A549 treated with Hydrocortisone at 1 μM for 4 hours (cell line): ENCODE measurements at places on chromosomes 11 and 22. TPM values are rescaled to one million over a fixed set of nuclear protein-coding genes. Genes with fewer than 3 reads are reported as not detected.

The OR52N4 gene
- total RNA-seq: not detected in 5 replicates

The GALNT18 gene
- 27.0 to 34.1 TPM (median 32.5 TPM) in 5 replicates for total RNA-seq

The ARHGAP20 gene
- total RNA-seq: 0.02 to 0.05 TPM (median 0.03 TPM) in 4 of 5 replicates, not detected in the other

The KIRREL3 gene
- 9.7 to 12.0 TPM (median 10.3 TPM) in 5 replicates for total RNA-seq

The ZDHHC5 gene
- 66.8 to 83.2 TPM (median 69.5 TPM) in 5 replicates for total RNA-seq

The VSIG10L2 gene
- total RNA-seq: not detected in 5 replicates

The CRY2 gene
- 3.8 to 4.6 TPM (median 4.4 TPM) in 5 replicates for total RNA-seq

The SEC14L6 gene
- not detected in 5 replicates for total RNA-seq

The ANO1 gene
- 2.2 to 3.6 TPM (median 2.6 TPM) in 5 replicates for total RNA-seq
